ENCODE measurements at places on chromosomes 11 and 22. TPM values are rescaled to one million over a fixed set of nuclear protein-coding genes. Genes with fewer than 3 reads are reported as not detected.

GRCh38 chr22:25567251-25567675 lies 2.8 kb downstream of the GRK3 start:
- DNase-seq: no peak

The DERL3 gene
- 1.7 TPM for polyA plus RNA-seq

GRCh38 chr11:32213223-32213622 lies 122.3 kb downstream of the RCN1 start:
- DNase-seq: peak; percentile 93

The ISX gene
- not detected for polyA plus RNA-seq

DNA sequence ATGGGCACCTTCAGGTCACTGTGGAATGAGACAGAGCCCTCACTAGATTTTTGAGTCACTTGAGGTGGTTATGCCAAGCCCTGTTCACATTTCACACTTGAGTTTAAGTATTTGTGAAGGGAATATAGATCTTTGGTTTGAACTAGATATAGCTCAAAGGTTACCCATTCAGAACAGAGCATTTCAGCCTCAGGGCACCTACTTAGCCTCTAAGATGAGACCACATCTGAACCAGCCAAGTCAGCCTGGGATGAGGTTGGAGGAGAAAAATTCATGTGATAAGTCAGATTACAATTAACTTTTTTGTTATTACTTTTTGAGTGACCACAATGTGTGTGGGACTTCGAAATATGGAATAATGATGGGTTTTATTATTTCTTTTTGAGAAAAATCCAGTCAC lies 127.8 kb downstream of the TEAD1 start:
- no peak for DNase-seq

DNA sequence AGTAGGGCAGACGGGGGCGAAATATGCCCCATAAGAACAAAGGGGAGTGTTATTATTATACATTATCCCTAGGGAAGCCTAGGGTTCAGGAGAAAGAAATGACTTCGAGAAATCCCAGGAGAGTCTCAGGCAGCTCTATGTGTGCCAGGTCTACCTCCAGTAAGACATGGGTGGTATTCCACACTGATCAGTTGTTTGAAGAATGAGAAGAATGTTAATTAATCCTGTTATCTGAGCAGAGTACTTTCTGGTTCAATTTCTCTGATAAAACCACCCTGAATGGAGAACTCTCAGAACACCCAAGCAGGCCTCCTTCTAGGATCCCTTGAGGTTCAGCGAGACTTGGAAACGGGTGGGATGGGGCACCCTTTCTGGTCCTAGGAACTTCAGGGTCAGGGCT lies 46.2 kb downstream of the PRR5L start:
- no peak for DNase-seq

The MN1 gene
- polyA plus RNA-seq: 12.9 TPM

The UPK3A gene
- not detected for polyA plus RNA-seq

The ART1 gene
- polyA plus RNA-seq: 1.8 TPM

GRCh38 chr11:103183981-103184611 lies 74.9 kb downstream of the DYNC2H1 start:
- no peak for DNase-seq

The RAG2 gene
- 0.44 TPM for polyA plus RNA-seq

- DNase-seq: no peak
These were observed 15.2 kb upstream of the SLC6A5 start for GRCh38 chr11:20584093-20584774.

The CCDC89 gene
- 1.8 TPM for polyA plus RNA-seq

The PRR33 gene
- 3.0 TPM for polyA plus RNA-seq

DNA sequence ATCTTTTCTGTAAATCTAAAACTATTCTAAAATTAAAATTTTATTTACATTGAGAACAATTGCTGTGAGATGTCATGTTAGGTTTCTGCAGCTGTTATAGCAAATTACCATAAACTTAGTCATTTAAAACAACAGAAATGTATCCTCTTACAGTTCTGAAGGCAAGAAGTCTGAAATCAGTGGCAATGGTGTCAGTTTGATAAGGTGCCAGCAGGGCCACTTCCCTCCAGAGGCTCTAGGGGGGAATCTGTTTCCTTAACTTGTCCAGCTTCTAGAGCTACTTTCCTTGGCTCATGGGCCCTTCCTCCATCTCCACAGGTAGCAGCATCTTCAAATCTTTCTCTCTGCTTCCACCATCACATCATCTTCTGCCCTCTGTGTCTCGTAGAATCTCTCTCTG lies 23.0 kb downstream of the MOGAT2 start:
- DNase-seq: no peak

The NAALAD2 gene
- polyA plus RNA-seq: 4.3 TPM

- no peak for DNase-seq
These were observed 276.5 kb downstream of the ETS1 start for GRCh38 chr11:128310676-128311445.

GRCh38 chr11:88105951-88106350 lies 69.3 kb downstream of the RAB38 start:
- no peak for DNase-seq

DNA sequence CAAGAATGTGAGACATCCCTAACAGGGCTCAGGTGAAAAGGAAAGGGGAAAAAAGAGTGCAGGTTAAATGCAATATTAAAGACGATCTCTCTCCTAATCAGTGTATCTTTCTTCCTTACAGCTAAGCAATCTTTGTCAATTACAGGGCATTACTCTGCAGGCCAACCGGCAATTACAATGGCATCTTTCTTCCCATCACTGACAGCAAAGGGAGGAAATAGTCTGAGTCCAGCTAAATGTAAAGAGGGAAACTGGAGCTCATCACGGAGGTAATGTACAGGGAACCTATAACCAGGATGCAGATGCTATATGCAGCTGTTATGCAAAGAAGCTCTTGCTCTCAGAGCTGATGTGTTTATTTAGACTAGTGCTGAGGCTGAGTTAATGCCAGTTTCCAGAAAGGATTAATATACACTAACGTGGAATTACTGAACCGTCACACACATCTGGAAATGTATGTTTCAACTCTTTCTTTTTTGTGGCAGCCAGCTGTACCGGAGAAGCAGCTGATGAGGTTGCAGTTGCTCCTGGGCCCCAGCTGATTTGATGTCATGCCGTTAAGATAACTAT lies 121.6 kb downstream of the KIRREL3 start:
- DNase-seq: no peak

DNA sequence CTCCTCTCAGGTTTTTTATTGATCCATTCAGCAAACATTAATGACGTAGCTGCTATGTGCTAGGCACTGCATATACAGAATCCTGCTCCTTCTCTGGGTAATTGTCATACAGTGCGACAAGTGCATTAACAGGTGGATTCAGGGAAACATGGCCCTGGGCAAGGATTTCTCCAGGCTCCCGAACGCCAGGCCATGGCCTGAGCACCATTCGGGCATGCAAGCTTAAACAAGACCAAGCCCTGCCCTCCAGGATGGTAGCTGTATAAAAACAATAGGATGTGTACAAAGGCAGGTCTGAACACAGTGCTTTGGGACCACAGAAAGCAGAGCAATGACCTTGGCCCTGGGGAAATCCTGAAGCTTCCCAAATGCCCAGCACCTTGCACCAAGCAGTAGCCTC lies 9.1 kb upstream of the SYT7 start:
- no peak for DNase-seq

GRCh38 chr11:19311308-19312030 lies 70.7 kb upstream of the E2F8 start:
- peak; percentile 75 for DNase-seq

Data from muscle of back (tissue), 13 donors.